Fibroblast of lung (primary cell): ENCODE measurements at places on chromosomes 12 and 14. TPM values are rescaled to one million over a fixed set of nuclear protein-coding genes. Genes with fewer than 3 reads are reported as not detected.

GRCh38 chr12:97316321-97316720 lies 146.3 kb upstream of the RMST start:
- no peak for DNase-seq

The PRMT5 gene
- 50.3 and 54.8 TPM in 2 replicates for total RNA-seq

DNA sequence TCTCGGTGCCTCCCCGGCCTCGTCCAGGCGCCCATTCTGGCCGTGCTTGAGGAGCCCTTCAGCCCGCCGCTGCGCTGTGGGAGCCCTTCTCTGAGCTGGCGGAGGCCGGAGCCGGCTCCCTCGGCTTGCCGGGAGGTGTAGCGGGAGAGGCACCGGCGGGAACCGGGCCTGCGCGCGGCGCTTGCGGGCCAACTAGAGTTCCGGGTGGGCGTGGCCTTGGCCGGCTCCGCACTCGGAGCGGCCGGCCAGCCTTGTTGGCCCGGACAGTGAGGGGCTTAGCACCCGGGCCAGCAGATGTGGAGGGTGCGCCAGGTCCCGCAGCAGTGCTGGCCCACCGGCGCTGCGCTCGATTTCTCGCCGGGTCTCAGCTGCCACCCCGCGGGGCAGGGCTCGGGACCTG lies 168.7 kb upstream of the RPL10L start:
- DNase-seq = no peak

The FICD gene
- total RNA-seq = 8.2 and 8.6 TPM in 2 replicates

DNA sequence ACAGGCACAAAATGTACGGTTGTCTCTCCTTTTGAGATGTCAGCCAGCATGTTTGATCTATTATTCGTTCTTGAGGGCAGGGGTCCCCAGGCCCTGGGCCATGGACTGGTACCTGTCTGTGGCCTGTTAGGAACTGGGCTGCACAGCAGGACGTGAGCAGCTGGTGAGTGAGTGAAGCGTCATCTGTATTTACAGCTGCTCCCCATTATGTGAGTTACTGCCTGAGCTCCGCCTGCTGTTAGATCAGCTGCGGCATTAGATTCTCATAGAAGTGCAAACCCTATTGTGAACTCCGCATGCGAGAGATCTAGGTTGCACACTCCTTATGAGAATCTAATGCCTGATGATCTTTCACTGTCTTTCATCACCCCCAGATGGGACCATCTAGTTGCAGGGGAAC lies 41.4 kb upstream of the SCN8A start:
- no peak for DNase-seq

GRCh38 chr14:56195223-56195622 lies 77.0 kb downstream of the PELI2 start:
- no peak for DNase-seq

The TAS2R42 gene
- not detected in 2 replicates for total RNA-seq

The TPH2 gene
- not detected in 2 replicates for total RNA-seq

GRCh38 chr14:72528059-72528862 lies 365.6 kb downstream of the DPF3 start:
- peak; percentile 66 for DNase-seq

GRCh38 chr12:132624910-132625630 lies 6.5 kb downstream of the P2RX2 start:
- no peak for DNase-seq

The CPNE8 gene
- total RNA-seq = 10.5 and 13.4 TPM in 2 replicates

GRCh38 chr12:132279184-132279889 lies 50.1 kb downstream of the GALNT9 start:
- no peak for DNase-seq

DNA sequence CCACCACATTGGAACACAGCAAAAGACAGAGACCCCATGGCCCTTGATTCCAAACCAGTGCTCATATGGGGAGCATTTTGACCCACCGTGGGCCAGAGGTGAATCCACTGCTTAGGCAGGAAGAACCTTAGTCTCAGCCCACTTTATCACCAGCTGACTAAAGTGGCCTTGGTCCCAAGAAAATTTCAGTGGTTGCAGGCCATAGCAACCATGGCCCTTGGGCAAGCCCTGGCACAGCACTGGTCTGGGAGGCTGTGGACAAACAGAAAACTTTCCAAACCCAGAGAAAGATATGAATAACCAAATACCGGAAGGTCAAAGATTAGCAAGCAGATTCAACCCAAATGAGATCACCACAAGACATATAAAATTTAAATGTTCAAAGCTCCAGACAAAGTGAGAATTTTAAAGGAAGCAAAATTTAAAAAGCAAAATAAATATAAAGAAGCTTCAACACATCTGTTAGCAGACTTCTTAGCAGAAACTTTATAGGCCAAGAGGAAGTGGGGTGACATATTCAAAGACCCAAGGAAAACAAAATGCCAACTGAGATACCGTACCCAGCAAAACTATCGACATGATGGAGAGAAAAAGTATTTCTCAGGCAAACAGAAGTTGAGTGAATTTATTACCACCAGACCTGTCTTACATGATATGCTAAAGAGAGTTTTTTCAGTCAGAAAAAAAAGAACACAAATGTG lies 7.8 kb downstream of the KLRK1 start:
- no peak for DNase-seq

The BCL2L14 gene
- not detected in 2 replicates for total RNA-seq

The KCNK13 gene
- total RNA-seq = not detected in 2 replicates

GRCh38 chr12:106049105-106049504 lies 89.6 kb downstream of the NUAK1 start:
- DNase-seq = no peak

GRCh38 chr12:64522316-64522715 lies 70.4 kb downstream of the TBK1 start:
- peak; percentile 81 for DNase-seq

DNA sequence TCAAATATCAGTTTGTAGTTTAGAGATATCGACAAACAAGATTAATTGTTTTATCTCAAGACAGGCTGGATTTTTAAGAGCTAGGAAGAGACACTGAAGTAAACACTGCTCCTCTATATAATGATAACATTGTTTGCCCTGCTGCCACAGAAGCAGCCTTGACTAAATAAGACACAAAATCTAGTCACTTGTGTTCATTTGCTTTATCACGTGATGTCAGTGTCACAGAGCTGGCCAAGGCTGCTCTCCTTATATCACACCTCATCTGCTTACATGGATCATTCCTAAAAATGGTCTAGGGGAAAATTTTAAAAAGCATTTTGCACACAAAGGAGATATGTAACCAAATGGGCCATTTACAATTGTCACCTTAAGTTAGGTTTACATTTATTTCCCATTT lies 64.1 kb downstream of the SOX5 start:
- DNase-seq = no peak

GRCh38 chr14:91021991-91022621 lies 38.3 kb downstream of the RPS6KA5 start:
- no peak for DNase-seq

The HEBP1 gene
- total RNA-seq = 23.6 and 33.7 TPM in 2 replicates

The PTGDR gene
- not detected in 2 replicates for total RNA-seq

The RNU6-7 gene
- total RNA-seq = not detected in 2 replicates
